ENCODE measurements at places on chromosomes 3 and 15.

- DNase-seq = no peak
Observed at GRCh38 chr15:25060996-25061620, 106.3 kb downstream of the SNRPN start.

DNA sequence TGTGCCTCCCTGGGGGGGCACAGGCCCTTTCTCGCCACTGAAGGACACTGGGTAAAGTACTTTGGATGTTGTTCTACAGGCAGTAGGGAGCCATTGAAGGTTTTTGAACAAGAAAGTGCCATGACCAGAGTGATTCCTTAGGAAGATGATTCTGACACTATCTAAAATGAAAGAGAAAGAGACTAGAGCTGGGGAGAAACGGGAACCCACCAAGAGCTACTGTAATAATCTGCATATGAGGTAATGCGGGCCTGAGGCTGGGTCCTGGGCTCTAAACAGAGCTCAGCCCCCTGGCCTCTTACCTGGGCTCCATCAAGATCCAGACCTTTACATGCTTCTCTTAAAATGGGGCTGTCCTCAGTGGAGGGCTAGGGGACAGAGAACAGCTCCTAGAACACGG, 24.9 kb downstream of the GRK7 start:
- DNase-seq = no peak

DNA sequence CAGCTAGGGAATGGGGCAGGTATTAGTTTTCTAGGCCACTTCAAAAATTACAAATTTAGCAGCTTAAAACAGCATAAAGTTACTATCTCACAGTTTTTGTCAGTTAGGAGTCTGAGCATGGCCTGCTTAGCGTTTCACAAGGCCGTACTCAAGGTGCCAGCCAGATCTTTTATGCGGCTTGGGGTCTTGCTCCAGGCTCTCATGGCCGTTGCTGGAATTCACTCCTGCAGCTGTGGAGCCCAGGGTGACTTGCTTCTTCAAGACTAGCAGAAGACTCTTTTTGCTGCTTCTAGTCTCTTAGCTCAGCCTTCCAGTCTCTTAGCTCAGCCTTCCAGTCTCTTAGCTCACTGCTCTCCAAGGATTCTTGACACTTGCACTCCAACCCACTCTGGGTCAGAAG, 242.1 kb upstream of the CTDSPL start:
- DNase-seq = no peak

DNA sequence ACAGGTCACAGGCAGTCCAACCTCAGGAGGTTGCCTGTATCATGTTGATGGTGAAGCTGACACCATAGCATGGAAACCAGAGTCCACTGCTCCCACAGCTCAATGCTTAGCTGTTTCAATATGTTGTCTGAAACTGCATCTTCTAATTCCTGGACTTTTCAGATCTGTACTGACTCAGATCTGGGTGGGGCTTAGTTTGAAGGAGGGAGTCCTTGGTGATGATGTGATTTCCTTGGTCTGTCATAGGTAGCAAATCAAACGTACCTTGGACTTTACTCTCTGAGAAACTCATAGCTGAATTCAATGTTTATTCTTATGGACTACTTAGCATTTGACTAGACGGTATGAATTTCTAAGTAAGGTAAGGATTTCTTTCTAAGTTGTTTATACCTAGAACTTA, at the start of gene HHLA2:
HHLA2 (plus strand) TSS at position 310 of the 400 bp plus-strand sequence. CDS start 55,266 bp downstream, outside the sequence.
- DNase-seq = no peak

Data from stromal cell of bone marrow (primary cell).